ENCODE measurements at places on chromosomes 16 and 17.

DNA sequence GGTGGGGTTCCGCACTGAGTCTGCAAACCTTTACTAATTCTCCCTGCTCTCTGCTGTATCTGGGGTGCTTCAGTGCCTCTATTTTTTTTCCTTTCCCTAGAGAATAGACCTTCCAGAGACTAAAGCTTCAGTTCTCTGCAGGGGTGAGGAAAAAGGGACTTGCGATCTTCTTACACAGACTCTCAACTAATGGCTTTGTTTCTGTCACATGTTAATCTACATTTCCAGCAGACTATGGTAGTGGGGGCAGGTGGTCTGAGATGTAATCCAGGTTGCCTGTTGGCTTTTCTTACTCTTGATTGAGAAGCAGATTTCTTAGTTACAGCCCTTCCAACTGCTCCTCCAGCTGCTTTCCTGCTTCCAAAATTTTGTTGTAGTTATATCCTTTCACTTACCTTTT, 229.0 kb upstream of the NLRP1 start:
- H3K27me3 ChIP-seq = peaks cover 22% of the 10 kb centered on the region
- no peak overlapping the region for H3K27ac ChIP-seq
- H3K4me1 ChIP-seq = no peaks in the 10 kb centered on the region
- H3K4me3 ChIP-seq = no peak overlapping the region
- peaks cover 20% of the 10 kb centered on the region for H3K36me3 ChIP-seq

DNA sequence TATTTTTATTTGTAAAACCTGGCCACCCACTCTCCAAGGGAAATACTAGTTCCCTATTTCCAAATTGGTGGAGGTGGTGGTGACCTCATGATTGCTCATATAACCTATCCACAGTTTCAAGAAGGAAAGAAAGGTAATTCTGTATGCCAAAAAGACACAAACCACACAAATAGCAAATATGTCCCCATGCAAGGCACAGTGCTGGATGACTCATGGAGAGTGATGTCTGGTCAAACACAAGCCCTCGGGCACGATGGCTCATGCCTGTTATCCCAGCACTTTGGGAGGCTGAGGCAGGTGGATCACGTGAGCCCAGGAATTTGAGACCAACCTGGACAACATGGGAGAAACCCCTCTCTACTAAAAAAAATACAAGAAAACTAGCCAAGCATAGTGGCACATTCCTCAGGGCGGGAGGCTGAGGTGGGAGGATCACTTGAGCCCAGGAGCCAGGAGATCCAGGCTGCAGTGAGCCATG, 64.2 kb downstream of the GNA13 start:
- peaks cover 43% of the 10 kb centered on the region for H3K4me1 ChIP-seq
- H3K36me3 ChIP-seq = peaks cover 3% of the 10 kb centered on the region
- H3K27ac ChIP-seq = no peak overlapping the region
- peak; percentile 15 for DNase-seq

DNA sequence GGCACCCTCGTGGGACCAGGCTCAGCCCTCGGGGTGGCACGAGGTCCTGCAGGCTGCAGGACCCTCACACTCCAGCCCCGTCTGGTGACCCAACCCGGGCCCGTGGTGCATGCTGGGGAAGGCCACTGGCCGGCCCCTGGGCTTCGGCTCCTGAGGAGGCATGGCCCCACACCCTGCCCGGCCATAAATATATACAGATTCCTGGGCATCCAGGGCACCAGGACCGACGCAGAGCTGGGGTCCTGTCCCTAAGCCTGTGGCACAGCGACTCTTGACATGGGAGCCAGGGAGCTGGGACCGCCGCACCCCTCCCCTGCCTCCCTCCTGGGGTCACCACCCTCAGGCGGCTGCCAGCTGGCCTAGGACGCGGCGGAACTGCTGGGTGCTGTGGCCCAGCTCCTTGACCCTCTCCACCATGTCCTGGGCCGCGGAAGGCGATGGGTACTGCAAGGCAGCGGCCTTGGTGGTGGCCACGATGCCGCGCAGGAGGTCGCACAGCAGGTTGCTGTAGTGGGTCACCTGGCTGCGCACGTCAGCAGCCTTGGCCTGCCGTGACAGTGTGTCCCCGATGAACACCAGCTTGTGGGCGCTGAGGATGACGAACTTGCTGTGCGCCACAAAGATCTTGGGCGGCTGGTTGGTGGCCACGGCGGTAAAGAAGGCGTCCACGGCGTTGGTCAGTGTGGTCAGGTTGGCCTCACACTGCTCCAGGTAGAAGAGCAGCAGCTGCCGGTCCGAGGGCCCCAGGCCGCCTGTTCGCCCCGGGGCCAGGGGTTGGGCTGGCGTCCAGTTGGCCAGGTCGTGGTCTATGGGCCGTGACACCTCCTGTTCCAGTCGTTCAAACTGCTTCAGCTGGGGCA, 10.6 kb downstream of the CTRB1 start:
- H3K4me3 ChIP-seq = no peak overlapping the region
- H3K27ac ChIP-seq = no peak overlapping the region
- peaks cover 5% of the 10 kb centered on the region for H3K4me1 ChIP-seq

GRCh38 chr17:79777894-79778503, at the start of gene CBX2:
Gene CBX2 (plus strand): TSS chr17:79778148. CDS start chr17:79778236, 88 bp downstream.
- H3K27me3 ChIP-seq = peaks cover 79% of the 10 kb centered on the region
- peak within 1 kb of the TSS; percentile 96 for H3K4me3 ChIP-seq
- DNase-seq = peak; percentile 89
- peak within 1 kb of the TSS; percentile 82 for H3K27ac ChIP-seq
- peaks cover 43% of the 10 kb centered on the region for H3K4me1 ChIP-seq

DNA sequence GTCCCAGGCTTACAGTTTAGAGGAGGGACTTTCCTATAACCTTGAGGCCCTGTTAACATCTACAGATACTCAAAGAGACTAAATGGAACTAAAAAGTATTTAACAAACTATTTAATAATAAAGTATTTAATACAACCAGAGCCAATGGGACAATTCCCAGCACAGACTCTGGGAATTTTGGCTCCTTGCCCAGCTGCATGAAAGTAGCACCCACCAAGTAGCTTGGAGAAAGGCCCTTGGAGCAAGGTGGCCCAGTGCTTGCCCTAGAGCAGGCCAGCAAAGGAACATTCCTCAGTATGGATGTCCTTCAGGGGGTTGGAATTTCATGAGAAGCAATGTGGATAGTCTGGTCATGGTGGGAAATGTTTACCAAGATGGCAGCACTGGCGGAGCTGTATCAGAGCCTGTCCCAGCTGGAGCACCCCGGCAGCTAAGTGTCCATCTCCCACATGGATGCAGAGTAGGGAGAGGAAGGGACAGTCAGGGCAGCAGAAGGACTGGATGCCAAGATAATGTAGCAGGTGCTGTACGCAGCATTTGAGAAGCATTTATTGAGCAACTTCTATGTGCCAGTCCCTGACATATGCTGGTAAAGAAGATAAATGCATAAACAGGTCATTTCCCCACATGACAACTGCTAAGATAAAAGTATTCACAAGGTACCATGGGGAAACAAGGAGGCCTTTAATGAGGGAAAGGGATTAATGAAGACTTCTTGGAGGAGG, 5.2 kb upstream of the SMARCD2 start:
- H3K36me3 ChIP-seq = peaks cover 8% of the 10 kb centered on the region
- H3K27ac ChIP-seq = no peak overlapping the region
- peaks cover 32% of the 10 kb centered on the region for H3K4me1 ChIP-seq
- no peaks in the 10 kb centered on the region for H3K27me3 ChIP-seq

GRCh38 chr17:13016881-13017654, 759 bp downstream of the ELAC2 start:
- no peak for DNase-seq
- H3K27ac ChIP-seq = peak overlapping the region; percentile 94
- peaks cover 39% of the 10 kb centered on the region for H3K4me1 ChIP-seq
- peaks cover 11% of the 10 kb centered on the region for H3K36me3 ChIP-seq

DNA sequence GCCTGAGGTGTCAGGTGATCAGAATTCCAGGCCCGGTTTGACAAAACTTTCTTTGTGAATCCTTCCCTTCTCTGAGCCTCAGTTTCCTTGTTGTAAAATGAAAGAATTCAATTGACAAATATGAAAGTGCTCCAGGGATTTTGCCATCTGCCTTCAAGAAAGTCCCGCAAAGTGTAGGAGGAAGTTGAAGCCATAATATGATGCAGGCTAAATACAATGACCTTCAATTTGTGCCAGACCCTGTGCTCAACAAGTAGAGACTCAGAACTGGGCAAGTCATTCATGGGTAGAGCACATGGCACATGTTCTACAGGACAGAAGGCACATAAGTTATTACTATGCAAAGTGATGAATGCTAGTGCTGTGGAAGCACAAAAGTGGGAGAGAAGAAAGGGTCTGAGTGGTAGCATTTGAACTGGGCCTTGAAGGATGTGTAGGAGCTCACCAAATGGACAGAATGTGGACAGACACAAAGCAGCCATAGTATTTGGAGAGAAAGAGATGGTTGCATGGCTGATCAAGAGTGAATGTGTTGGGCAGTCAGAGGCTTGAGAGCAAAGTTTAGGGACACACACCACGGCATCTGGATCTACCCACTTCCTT, 2.4 kb upstream of the SCIMP start:
- no peak for DNase-seq
- peaks cover 13% of the 10 kb centered on the region for H3K4me1 ChIP-seq
- H3K4me3 ChIP-seq = no peak overlapping the region
- H3K27ac ChIP-seq = peak overlapping the region; percentile 12
- no peaks in the 10 kb centered on the region for H3K27me3 ChIP-seq
- no peaks in the 10 kb centered on the region for H3K36me3 ChIP-seq

DNA sequence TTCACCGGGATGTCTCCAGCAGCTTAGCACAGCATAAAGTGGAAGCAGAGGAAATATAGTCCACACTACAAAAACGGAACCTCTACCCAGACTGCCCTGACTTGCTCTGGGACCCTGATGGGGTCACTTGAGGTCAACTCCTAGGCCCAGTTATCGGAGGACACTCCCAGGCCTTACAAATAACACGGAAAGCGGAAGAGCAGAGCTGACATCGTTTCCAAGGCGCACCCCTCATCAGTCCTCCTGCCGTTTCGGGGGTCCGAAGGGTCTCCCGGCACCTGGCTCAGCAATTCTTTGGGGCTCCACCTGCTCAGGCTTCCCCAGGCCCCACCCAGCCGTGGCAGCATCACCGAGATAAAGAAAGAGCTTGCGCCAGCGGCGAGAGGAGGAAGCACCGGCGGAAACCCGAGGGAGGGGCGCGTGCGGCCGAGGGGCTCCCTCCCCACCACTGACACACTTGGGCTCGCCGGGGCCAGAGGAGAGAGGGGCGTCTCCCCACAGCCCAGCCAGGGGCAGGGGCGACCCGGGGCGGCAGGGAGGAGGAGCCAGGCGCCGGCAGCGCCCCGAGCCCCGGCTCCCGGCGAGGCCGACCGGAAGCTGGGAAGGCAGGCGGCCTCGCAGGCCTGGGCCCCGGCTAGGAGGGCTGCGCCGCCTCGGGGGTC, 727 bp downstream of the CORO7 start:
- peaks cover 5% of the 10 kb centered on the region for H3K36me3 ChIP-seq
- peaks cover 42% of the 10 kb centered on the region for H3K4me1 ChIP-seq
- DNase-seq = peak; percentile 67
- peak overlapping the region; percentile 96 for H3K4me3 ChIP-seq

DNA sequence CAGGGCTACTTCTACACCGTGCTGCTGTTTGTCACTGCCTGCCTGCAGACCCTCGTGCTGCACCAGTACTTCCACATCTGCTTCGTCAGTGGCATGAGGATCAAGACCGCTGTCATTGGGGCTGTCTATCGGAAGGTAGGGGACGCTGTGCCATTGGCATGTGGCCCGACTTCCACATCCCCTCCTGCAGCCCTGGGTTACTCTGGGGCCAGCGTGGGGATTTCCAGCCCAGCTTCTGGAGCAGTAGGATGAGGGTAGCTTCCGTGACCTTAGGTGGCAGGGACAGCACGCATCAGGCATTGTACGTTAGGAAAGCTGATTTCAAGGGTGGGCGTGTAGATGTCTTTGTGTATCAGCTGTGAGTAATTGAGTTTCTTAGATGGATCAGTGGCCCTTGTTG, 96.5 kb downstream of the ABCC1 start:
- peaks cover 17% of the 10 kb centered on the region for H3K36me3 ChIP-seq
- H3K27me3 ChIP-seq = no peaks in the 10 kb centered on the region
- no peaks in the 10 kb centered on the region for H3K4me1 ChIP-seq
- no peak for DNase-seq
- no peak overlapping the region for H3K27ac ChIP-seq

GRCh38 chr16:7584561-7584960, 251.9 kb downstream of the RBFOX1 start:
- DNase-seq = no peak
- H3K36me3 ChIP-seq = no peaks in the 10 kb centered on the region
- no peaks in the 10 kb centered on the region for H3K27me3 ChIP-seq
- no peak overlapping the region for H3K4me3 ChIP-seq

GRCh38 chr16:67305216-67306071, 21.1 kb downstream of the KCTD19 start:
- no peaks in the 10 kb centered on the region for H3K36me3 ChIP-seq
- H3K27ac ChIP-seq = no peak overlapping the region
- H3K4me3 ChIP-seq = no peak overlapping the region
- DNase-seq = no peak
- H3K27me3 ChIP-seq = no peaks in the 10 kb centered on the region

DNA sequence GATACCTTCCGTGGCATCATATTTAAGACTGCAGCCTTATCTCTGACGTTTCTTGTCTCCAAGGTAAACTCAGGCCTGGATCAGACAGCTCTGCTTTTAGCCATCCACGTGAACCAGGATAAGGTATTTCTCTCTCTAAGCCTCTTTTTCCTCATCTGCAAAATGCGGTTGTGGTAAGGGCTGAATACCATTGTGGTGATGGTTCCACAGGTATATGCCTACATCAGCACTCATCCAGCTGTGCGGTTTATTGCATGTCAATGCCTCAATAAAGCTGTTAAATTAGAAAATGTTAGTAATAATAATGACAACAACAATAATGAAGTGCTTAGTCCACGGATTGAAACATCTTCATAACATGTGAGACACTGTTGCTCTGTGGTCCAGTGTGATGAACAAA, 104.4 kb downstream of the GRIN2A start:
- no peak for DNase-seq
- H3K27me3 ChIP-seq = peaks cover 6% of the 10 kb centered on the region
- H3K4me1 ChIP-seq = no peaks in the 10 kb centered on the region
- no peak overlapping the region for H3K4me3 ChIP-seq

- H3K4me3 ChIP-seq = peak overlapping the region; percentile 47
- H3K27me3 ChIP-seq = peaks cover 54% of the 10 kb centered on the region
- H3K4me1 ChIP-seq = peaks cover 64% of the 10 kb centered on the region
- H3K27ac ChIP-seq = no peak overlapping the region
- no peaks in the 10 kb centered on the region for H3K36me3 ChIP-seq
- DNase-seq = no peak
Observed at GRCh38 chr17:2797226-2797625, 988 bp downstream of the RAP1GAP2 start.

GRCh38 chr17:30840771-30841170, 9.0 kb downstream of the ATAD5 start:
- no peaks in the 10 kb centered on the region for H3K27me3 ChIP-seq
- no peak overlapping the region for H3K27ac ChIP-seq
- DNase-seq = no peak
- no peak overlapping the region for H3K4me3 ChIP-seq
- no peaks in the 10 kb centered on the region for H3K4me1 ChIP-seq

DNA sequence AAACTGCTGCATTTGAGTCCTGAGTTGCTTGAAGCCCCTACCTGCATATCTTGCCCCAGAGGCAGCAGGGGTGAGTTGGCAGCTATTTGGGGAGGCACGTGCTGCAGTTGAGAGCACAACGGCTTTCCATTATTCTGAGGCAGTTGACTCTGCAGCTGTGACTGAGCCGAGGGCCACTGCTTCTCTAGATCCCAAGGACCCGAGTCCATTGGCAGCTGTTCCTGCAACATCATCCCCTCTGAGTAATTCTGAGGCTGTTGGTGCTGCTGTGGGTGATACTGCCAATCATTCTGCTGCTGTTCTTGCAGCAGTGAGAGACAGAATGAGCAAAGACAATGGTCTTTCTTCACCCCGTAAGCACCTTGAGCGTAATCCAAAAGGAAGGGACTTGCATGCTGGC, 12.7 kb downstream of the TERF2IP start:
- H3K4me3 ChIP-seq = no peak overlapping the region
- H3K27ac ChIP-seq = no peak overlapping the region
- H3K4me1 ChIP-seq = peaks cover 4% of the 10 kb centered on the region
- no peak for DNase-seq
- no peaks in the 10 kb centered on the region for H3K27me3 ChIP-seq
- peaks cover 8% of the 10 kb centered on the region for H3K36me3 ChIP-seq

All from activated T-cell treated with anti-CD3 and anti-CD28 coated beads, Interleukin-2, amount 50 U/mL, for 72 hours (primary cell).